NCI-H187 (cell line): ENCODE measurements at places on chromosomes 3 and 15.

DNA sequence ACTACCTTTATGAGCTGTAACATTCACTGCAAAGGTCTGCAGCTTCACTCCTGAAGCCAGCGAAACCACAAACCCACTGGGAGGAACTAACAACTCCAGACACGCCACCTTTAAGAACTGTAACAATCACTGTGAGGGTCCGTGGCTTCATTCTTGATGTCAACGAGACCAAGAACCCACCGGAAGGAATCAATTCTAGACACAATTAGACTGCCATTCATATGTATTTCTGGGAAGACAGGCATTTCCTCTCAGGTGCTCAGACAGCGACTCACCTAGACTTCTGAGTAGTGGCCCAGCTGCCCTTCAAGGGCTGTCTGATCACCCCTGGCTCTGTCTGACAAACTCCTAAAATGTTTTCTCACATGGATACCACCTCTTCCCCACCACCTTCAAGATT, 506.8 kb downstream of the PDCD6IP start:
- DNase-seq: no peak

GRCh38 chr3:161208931-161209330, 12.2 kb upstream of the NMD3 start:
- DNase-seq: no peak

DNA sequence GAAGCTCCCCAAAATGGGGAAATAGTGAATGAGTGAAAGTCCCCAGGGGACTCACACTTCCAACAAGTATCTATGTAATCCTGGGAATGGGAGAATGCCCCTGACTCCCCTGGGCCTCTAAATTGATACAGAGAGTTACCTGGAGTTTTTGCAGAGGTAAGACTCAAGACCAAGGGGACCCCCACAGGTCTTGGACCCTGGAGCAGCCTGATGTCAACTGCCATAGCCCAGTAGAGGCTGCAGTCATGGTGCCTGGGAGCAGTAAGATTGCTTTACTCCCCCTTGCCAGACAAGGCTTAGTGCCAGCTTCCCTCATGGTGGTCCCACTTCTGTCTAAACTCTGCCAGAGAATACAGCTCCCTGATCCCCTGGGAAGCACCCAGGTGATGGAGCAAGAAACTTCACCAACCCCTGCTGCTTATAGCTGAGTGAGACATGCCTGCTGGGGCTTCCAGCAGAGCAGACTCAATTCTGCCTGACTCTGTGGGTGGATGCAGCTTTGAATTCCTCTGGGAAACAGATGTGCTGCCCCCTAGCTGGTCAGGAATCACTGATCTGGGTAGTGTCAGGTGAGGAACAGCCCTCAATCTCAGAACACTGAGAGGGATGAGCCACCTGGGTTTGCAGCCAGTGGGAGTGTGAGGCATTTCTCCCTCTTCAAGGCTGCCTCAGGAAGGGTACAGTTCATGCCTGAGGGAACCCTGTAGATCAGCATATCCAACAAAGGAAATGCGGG, 485.9 kb downstream of the NSUN3 start:
- DNase-seq: no peak

DNA sequence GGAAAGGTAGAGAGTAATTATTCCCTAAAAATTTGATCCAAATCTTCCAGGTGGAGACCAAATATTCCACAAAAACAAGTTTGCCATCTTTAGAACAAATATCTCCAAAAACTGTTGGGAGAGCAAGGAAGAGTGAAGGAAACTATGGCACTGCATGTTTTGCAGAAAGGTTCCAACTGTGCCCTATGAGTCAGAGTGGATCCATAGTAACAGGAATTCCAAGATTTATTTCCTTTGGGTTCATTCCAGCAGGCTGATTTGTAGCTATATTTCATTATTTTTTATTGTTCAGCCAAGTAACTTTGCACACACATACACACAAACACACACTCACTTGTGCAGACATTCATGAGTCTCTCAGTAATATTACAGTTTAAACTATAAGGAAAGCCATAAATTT, 459.7 kb upstream of the EPHA6 start:
- no peak for DNase-seq

DNA sequence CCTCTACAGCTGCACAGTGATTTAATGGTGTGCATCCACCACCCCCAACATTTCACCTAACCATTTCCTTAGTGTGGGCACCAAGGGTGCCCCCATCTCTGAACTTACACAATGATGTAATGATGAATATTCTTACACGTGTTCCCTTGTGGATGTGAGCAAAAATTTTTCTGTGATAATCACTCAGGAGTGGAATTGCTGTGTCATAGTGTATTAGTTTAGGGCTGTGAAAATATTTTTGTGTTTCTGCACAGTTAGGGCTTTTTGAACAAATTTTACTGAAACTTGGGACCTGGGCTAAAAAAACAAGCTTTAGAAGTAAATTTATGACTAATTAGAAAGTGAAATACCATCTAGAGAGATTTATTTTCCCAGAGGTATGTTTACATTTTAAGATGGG, 134.5 kb upstream of the CCNL1 start:
- no peak for DNase-seq

GRCh38 chr15:65533057-65533756, 2.9 kb downstream of the HACD3 start:
- DNase-seq: no peak

DNA sequence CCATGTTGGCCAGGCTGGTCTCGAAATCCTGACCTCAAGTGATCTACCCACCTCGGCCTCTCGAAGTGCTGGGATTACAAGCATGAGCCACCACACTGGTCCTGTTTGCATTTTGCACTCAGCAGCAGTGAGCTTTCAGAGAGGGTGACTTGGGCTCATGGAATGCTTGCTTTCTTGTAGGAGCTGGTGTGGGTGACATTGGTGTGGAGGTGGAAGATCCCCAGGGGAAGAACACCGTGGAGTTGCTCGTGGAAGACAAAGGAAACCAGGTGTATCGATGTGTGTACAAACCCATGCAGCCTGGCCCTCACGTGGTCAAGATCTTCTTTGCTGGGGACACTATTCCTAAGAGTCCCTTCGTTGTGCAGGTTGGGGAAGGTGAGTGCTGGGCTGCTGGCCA, 90.3 kb downstream of the FLNB start:
- DNase-seq: no peak

DNA sequence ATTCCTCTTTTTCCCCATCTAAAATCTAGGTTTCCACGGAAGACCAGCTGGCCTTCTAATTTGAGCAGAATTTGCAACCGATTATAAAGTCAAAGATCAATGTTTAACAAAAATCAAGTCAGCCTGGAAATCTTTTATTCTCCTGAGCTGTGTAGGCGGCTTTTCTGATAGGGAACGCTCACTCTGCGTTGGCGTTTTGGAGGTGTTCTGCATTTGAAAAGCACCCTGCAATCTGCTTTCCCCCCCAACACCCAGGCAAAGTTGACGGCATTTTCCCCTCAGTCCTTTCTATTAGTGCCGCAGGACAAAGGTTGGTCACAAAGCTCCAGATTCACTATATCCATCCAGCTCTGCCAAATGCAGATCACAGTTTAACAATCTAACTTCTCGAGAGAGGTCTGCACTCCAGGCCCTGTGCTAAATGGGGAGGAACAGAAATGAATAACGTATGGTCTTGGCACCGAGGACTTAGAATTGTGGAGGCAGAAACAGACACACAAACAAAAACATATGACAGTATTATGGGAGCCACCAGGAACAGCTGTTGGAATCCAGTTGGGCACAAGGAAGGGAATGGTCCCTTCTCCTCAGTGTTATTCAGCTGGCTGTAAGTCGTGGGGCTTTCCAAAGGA, 50.4 kb upstream of the LARS2 start:
- DNase-seq: no peak

DNA sequence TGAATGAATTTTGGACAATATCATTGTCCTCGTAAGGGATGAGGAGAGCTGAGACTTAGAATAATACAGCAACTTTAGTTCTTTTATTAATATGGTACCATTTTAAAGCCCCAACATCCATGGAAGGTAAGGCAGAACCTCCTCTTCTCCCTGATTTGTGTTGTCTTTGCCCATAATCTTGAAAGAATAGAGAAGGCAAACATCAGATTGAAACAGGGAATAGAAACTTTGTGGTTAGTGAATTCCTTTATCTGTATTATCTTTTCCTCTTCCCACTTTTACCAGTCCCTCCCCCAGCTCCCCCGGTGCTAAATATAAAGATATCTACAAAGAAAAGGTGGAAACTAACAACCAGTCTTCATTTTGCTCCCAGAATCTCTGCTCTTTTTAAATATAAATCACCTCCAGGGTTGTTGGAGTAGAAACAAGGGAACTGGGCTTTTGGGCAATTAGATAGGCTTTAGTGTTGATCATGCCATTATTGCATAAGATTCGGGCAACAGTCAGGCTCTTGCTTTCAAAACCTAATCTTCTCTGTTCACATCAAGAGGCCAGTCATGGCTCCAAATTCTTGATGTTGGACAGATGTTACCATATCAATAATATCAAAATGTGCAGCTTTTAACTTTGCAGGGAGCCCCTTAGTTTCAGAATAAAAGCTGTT, 32.5 kb downstream of the ITPR1 start:
- DNase-seq: no peak

GRCh38 chr15:57403566-57404325, 27.4 kb downstream of the CGNL1 start:
- DNase-seq: no peak

- no peak for DNase-seq
Observed at GRCh38 chr15:80502782-80503181, 98.6 kb downstream of the ARNT2 start.

DNA sequence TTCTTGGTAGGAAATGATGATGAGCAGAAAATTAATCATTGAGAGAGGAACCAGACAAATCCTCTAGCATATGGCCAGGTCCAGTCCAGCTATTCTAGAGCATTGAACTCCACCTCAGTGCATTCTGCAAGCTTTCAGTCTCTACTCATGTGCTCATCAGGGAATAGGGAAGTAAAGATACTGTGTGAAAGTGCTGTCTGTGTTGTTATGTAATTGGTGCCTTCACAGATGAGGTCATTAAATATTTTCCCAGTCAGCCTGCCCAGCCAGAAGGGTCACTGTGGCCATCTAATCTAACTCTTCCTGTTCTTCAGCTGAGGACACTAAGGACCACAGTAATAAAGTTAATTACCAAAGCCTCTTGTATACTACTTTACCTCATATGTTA, 28.2 kb downstream of the C3orf62 start:
- DNase-seq: no peak

DNA sequence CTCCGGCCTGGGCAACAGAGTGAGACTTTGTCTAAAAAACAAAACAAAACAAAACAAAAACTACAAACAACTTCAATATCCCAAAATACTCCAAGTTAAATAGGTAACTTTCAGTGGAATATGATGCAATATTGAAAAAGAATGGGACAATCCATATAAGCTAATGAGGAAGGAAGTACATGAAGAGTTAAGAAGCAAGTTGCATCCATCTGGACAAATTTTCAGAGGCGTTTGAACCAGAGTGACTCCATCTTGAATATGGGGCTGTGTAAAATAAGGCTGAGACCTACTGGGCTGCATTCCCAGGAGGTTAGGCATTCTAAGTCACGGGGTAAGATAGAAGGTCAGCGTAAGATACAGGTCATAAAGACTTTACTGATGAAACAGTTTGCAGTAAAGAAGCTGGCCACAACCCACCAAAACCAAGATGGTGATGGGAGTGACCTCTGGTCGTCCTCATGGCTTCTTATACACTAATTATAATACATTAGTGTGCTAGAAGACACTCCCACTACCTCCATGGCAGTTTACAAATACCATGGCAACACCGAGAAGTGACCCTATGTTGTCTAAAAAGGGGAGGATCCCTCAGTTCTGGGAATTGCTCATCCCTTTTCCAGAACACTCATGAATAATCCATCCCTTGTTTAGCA, 58.1 kb upstream of the LCTL start:
- no peak for DNase-seq

DNA sequence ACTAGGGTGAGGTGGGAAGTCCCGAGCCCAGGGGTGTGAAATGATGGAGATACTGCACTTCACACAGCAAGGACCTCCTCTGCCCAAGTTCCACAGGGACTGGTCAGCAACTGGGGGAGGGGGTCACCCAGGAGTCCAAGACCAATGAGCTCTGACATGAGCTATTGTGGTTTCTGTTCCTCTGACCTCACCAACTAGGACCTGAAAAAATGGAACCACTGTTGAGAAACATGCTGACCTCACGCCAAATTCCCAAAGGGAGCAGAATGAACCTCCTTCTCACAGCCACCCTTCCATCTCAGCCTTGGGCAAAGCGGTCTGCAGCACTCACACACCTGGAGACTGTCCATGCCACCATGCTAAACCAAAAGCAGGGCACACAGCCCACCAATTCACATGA, 69.3 kb downstream of the LRIG1 start:
- no peak for DNase-seq

- DNase-seq: no peak
Observed at GRCh38 chr3:57788624-57789018, 32.5 kb downstream of the SLMAP start.

DNA sequence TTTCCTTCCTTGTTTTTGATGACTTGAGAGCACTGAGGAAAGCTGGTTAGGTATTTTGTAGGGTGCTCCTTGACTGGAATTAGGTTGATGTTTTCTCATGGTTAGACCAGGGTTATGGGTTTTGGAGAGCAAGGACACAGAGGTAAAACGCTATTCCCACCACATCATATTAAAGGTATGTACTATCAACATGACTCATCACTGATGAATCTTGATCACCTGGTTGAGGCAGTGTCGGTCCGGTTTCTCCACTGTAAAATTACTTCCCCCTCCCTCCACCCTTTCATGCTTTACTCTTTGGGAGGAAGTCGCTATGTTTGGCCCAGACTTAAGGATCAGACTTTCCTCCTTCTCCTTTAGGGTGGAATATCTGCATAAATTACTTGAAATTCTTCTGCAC, 201.6 kb downstream of the EDEM1 start:
- no peak for DNase-seq

GRCh38 chr3:97983933-97984491, 11.8 kb upstream of the RIOX2 start:
- DNase-seq: no peak

GRCh38 chr15:58355382-58355971, 76.3 kb upstream of the LIPC start:
- DNase-seq: peak; percentile 37

GRCh38 chr3:194206320-194206719, 70.4 kb downstream of the HES1 start:
- no peak for DNase-seq

- no peak for DNase-seq
Observed at GRCh38 chr15:62653122-62653521, 389.4 kb upstream of the TPM1 start.

DNA sequence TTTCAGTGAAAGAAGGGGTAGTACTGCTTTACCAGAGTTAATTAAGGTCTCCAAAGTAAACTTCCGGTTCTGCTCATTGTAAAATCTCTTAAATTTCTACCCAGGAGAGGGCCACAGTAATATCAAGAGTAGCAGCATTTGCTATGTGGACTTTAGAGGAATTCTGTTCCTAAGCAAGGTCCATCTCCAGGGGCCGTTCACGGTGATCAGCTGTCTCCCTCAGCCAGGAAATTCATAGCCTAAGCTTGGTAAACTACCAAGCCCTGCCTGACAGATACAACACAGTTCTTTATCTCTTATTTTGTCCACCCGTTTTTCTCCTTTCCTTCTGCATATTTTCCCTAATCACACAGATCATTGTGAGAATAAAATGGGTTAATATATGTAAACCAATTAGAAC, 2.3 kb downstream of the DUT start:
- no peak for DNase-seq
